ENCODE measurements at places on chromosomes 3 and 15.

- DNase-seq, result no peak
Measured at GRCh38 chr3:107082527-107082926, 294.7 kb upstream of the CCDC54 start.

- no peak for DNase-seq
Measured at GRCh38 chr15:62899090-62899493, 143.5 kb upstream of the TPM1 start.

DNA sequence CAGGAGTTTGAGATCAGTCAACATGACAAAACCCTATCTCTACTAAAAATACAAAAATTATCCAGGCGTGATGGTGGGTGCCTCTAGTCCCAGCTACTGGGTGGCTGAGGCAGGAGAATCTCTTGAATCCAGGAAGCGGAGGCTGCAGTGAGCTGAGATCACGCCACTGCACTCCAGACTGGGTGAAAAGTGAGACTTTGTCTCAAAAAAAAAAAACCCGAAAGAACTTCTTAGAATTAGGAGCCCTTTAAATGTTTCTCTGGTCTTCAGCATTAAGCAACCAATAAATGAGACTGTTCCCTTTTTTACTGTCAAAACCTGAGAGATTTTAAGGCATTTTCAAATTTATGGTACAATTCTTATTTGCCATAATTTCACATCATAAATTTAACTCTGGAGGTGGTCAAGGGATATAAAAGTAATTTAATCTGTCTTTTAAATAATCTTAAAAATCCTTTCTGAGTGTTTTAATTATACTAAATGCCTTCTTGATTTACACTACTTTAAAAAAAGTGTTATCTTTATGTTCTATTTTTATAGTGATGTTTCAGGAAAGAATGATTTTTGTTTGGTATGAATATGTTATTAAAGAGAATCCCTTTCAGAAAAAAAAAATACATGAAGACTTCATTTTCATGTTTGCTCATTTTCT, 10.1 kb downstream of the PCOLCE2 start:
- no peak for DNase-seq

DNA sequence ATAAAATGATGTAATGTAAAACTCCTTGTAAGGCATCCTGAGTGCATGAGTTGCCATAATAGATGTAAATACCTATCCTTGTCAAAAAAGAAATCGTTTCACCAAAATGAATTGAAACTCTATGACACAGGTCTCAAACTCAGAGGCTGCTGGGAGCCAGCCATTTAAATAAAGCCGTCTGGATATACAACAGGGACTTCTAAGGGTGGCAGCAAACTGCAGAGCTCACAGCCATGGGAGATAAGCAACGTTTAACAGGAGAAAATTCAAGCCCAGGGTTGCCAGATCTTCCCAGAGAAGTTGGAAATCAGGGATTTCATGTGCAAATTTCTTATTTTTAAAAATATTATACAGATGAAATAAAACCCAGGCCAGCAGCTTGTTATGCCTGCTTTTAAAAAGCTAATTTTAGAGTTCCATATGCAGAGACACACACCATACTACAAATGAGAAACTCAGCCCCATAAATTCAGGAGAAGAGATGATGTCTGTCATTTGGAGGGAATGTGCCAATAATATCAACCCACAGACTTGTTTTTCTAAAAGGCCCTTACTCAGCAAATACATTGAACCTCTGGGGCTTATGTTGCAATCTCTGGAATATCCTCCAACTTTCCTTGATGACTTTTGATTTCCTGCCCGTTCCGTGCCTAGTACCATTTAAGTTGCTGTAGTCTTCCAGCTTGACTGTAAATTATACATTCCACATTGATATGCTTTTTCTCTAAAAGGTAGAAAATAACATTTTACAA, 75.6 kb downstream of the AQP9 start:
- DNase-seq, result no peak

- no peak for DNase-seq
Measured at GRCh38 chr3:166071-166470, 30.5 kb upstream of the CHL1 start.

DNA sequence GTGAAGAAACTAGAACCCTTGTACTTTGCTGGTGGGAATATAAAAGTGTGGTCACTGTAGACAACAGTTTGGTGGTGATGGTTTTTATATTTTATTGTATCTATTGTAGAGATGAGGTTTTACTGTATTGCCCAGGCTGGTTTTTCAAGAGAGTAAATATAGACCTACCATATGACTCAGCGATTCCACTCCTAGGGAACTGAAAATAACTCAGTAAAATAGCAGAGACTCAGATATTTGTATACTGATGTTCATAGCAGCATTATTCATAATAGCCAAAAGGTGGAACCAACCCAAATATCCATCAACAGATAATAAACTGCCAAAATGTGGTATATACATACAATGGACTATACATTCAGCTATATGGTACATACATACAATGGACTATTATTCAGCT, 68.8 kb upstream of the IL12A start:
- DNase-seq, result no peak

GRCh38 chr15:48592221-48592731, 53.2 kb downstream of the FBN1 start:
- no peak for DNase-seq

DNA sequence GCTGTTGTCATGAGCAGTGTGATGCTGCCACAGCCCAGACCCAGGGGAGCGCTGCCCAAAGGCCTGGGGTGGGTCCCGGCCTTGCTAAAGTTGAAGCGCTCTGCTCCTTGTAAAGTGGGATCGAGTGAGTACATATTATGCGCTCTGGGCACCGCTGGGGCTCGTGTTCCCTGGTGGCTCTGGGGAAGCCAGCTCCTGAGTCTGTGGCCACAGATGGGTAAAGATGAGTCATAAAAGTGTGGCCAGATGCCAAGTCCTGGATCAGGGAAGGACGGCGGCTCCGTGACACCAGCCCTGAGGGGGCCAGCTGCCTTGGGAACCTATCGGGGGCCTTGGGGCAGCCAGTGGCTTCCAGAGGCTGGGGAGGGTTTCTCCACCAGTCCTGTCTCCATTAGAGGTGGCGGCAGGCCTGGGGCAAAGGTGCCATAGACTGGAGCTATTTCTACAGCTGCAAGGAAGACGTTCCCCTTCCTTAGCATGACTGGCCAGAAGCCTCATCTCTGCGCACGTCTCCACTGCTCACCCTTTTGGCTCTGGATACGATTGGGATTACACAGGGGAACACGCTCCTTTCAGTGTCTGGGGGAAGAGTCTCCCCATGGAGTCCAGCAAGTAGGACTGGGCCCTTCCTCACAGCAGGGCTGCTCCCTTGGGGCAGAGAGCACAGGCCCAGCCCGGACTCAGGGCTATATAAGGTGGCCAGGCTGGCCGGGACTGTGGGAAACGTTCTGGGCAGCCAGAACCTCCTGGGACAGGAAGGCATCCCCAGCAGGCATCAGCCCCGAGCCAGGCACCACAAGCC, 1.2 kb upstream of the ITIH4 start:
- no peak for DNase-seq

DNA sequence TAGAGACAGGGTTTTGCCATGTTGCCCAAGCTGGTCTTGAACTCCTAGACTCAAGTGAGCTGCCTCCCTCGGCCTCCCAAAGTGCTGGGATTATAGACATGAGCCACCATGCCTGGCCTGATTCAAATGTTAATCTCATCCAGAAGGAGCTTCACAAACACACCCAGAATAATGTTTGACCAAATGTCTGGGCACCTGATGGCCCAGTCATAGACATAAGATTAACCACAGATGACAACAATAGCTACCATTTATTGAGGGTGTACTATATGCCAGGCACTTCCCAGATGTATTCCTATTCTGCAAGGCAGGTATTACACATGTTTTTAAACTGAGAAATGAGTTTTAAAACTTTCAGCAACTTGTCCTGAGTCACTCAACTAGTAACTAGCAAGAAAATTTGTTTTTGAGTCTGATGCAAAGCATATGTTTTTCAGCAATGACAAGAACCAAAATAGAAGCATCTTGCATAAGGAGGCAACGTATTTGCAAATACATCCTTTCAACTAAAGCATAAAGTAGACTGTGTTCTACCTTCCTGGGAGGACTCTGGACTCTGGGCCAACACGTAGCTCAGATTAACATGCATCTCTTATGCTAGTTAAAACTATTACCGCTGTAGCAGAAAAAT, 8.1 kb upstream of the SPG21 start:
- DNase-seq, result no peak

GRCh38 chr3:108673988-108674661, 83.1 kb downstream of the RETNLB start:
- DNase-seq, result no peak

DNA sequence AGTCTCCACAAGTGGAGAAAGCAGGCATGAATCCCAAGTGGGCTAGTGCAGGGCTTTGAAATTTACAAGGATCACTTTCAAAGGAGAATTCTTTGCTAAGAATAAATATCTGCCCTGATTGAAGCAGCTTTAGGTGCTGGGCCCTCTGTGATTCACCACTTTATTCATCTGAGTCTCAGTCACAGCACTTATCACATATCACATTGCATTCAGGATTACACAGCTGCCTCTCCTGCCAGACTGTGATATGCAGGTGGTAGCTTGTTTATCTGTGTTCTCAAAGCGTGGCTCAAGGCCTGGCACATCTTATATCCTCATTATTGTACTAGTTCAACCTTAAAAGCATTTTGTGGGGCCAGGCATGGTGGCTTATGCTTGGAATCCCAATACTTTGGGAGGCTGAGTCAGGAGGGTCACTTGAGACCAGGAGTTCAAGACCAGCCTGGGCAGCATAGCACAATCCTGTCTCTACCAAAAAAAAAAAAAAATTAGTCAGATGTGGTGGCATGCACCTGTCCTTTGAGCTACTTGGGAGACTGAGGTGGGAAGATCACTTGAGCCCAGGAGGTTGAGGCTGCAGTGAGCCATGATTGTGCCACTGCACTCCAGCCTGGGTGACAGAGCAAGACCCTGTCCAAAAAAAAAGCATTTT, 156.9 kb upstream of the EIF1B start:
- no peak for DNase-seq

DNA sequence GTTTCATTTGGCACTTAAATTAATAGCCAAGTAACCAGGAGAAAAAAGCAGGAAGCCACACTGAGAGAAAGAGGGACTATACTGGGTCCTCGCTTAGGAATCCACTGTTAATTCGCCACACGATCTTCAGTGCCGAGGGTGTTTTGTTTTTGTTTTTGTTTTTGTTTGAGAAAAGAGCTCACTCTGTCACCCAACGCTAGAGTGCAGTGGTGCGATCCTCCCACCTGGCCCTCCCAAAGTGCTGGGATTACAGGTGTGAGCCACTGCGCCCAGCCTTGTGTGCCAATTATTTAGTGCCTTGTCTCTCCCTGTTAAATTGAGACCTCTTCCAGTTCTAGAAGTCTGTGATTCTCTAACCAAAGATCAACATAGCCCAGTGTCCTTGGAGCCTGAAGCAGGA, 53.8 kb upstream of the TPM1 start:
- DNase-seq, result no peak

DNA sequence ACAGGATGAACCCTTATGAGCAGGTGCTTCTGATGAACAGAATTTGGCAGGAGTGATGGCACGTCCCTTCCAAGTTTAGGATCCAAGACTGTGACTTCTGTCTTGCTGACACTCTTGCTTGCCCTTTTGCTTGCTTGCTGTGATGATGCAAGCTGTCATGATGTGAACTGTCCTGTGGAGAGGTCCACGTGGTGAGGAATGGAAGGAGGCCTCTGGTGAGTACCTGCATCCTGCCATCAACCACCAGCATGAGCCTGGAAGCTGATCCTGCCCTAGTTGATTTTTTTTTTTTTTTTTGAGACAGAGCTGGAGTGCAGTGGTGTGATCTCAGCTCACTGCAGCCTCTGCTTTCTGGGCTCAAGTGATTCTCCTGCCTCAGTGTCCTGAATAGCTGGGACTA, 45.5 kb downstream of the EDEM1 start:
- no peak for DNase-seq

DNA sequence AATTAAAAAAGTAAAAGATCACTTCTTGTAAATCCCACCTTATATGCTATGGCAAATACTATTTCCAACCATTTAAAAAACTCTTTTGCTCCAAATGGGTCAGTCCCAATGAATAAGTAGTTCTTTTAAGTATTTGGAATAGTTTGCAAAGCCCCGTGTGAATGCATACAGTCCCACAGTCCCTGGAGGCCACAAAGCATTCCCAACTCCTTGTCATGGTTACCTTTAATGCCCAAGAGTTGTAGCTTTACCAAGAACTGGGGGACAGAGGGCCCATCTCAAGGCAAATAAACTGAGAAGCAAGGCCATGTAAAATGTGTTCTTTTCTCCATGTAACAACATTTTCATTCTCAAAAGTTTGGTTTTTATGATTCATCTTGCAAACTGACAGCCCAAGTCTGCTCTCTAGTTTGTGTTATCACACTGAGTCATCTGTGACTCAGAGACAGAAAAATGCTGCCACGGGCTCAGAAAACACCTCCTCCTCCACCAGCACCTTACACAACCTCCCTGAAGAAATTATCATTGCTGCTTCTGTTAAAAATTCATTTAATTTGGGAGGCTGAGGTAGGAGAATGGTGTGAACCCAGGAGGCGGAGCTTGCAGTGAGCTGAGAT, 336.2 kb downstream of the ERC2 start:
- DNase-seq, result no peak

- DNase-seq, result no peak
Measured at GRCh38 chr3:53659996-53660395, 165.6 kb downstream of the CACNA1D start.

- no peak for DNase-seq
Measured at GRCh38 chr3:4099607-4100006, 203.6 kb upstream of the SETMAR start.

DNA sequence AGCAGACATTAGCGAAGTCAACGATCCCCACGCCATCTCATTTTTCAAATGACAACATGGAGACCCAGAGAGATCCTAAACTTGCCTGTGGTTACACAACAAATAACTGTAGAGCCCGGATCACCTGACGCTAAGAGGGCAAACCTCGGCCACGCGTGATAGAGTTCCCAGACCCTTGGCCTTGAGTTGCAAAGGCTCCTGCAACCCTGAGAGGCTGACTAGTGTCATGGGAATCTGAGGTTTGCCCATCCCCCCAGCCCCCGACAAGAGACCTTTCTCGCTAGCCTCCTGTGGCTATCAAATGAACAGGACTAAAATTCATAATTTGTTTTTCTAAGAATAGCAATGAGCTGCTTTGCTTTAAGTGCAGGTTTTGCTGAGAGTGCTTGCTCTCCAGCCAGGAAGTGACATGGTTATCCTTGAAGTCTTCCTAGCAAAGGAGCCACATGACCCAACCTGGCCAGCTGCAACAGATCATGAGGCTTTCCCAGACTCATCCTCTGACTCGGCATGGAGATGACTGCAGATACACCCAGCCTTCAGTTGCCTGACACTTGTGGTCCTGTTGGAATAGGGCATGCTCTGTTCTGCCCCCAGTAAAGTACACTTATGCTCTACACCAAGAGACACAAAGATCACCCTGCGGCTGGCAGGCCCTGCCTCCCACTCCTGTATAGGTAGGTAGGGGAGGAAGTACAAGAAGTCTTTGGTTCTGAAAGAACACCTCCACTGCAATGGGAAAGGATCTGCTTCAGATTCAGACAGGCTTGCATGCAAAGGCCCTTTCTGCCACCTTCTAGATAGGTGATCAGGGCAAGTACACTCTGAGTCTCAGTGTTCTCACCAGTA, 36.0 kb downstream of the MCF2L2 start:
- DNase-seq, result no peak

DNA sequence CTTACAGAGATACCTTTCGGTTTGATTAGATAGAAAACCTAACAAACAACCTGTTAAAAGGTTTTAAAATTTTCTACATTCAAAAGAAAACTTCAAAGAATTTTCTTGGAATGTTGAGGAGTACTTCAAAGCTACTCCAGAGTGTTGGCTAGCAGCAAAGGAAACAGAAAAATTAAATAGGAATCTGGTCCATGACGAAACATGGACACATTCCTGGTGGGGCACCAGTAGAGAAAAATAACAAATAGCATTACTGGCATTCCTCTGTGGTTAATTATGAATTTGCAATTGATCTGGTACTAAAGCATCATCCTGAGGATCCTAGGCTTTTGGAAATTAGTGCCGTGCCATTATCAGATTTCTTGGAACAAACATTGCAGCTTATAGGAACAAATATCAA, 59.5 kb upstream of the DPPA4 start:
- no peak for DNase-seq
